Stimulated activated CD8-positive, alpha-beta memory T cell treated with anti-CD3 and anti-CD28 coated beads, Interleukin-7, amount 100 ng/mL, for 24 hours (primary cell): ENCODE measurements at places on chromosomes 1 and 21.

GRCh38 chr1:168179438-168180147, 831 bp downstream of the TIPRL start:
- DNase-seq = no peak

DNA sequence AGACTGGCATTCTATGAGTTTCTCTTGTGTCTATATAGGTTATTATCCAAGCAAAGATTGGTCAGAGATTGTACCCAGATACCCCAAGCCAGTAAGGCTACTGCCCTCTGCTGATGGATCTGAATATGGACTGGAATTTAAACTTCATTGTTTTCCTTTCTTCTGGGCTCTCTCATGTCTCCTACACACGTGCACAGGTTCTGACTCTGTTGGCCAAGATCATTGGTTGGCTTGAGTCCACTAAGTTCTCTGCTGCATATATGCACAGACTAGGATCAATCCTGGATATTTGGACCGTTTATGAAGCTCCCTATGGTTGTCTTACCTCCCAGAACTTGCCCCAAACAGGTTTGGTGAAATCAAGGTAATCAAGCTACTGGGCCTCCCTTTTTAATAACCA, 69.7 kb downstream of the CC2D1B start:
- no peak for DNase-seq

GRCh38 chr1:162987866-162988265, 81.3 kb upstream of the RGS4 start:
- DNase-seq = no peak

- DNase-seq = no peak
Measured at GRCh38 chr1:192903142-192903541, 94.3 kb downstream of the RGS2 start.

GRCh38 chr1:175152006-175152652, 40.4 kb downstream of the KIAA0040 start:
- peak; percentile 55 for DNase-seq

DNA sequence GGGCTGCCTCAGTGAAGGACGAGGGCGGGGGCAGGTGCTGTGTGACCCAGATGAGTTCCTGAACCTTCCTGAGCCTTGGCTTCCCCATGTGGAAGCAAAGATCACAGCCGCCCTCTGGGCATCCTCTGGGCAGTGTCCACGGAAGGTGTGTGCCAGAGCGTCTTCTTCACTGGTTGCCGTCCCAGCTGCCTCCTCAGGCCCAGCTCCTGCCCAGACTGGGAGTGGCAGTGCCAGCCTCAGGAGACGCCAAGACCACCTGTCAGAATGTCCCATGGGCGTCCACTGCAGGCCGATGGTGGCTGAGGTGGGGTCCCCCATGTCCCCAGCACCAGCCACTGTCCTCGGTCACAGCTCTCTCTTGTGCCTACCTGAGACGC, 10.2 kb downstream of the ARHGEF16 start:
- DNase-seq = no peak

- DNase-seq = no peak
Measured at GRCh38 chr1:206646504-206646903, 11.2 kb downstream of the DYRK3 start.

- DNase-seq = no peak
Measured at GRCh38 chr1:8879922-8880676, 1.6 kb upstream of the ENO1 start.

- no peak for DNase-seq
Measured at GRCh38 chr1:198030682-198031081, 113.5 kb downstream of the LHX9 start.

GRCh38 chr1:74508449-74508848, 4.0 kb downstream of the LRRC53 start:
- no peak for DNase-seq

DNA sequence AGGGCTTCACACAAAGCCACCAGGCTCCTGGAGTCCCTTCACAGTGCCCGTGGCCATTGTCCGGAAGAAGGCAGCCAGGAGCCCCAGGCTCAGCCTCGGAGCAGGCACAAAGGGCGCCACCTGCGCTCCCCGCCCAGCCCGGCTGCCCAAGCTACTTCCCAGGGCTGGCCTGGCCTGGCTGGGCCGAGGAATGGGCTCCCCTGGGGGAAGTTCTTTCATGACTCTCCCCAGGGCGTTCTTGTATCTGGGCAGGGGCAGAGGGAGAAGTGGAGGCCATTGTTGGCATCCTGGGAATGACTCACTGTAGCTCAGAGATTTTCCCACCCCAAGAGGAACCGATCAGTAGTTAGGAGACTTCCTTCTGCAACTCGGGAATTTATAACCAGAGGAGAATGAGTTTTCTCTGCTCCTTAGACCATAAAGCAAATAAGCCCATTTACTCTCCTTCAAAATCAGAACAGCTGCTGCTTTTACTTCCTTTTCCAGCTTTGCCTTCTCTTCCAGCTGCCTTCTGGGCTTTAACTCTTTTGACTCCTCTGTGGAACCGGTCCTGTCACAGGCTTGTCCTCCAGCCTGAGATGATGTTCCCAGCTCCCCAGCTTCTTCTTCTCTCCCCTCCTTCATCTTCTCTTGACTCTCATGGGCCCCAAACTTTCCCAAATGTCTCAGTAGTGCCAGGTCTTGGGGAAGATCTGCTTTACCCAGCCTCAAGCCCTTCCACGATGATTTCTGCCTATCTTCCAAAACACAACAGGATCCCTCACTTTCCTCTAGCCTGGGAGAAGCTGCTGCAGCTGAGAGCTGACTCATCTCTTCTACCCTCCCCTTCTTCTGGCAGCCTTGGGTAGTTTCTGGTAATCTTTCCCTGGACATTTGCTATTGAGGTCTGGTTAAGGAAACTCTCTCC, 118.7 kb upstream of the CD34 start:
- DNase-seq = no peak

GRCh38 chr1:226135059-226135651, 51.4 kb downstream of the ACBD3 start:
- DNase-seq = no peak

DNA sequence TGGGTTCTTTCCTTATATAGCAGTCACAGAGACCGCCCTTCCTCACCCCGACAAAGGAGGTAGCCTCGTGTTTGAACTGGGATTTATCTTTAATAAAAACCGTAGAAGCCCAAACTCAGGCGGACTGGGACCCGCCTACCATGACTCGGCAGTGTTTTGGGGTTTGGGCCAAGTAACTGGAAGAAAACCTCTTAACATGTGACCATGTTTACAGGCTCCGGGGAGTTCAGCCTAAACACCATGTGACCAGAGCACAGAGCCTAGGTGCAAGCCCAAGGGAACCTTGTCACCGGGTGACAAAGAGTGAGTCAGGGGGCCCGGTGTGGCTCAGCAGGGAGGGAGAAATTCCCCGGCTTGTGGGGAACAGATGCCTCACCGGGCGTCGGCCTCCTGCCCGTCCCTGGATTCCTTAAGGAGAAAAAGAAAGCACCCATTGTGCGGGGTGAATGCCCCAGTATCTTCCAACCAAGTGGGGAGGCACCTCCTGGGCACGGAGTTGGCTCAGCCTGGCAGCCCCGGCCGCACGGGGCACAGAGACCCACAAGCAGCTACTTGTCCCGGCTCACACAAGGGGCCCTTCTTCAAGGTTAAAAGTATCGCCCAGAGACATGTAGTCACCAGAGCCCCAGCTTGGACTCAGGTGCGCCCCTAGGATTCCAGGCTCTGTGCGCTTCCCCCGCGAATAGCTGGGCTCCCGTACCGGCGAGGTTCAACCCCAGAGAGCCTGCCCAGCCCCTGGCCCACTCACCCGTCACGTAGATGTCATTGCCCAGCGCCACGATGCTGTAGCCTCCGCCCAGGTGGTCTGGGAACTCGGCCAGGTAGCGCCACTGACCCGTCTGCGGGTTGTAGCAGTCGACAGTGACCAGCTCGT, 1.4 kb downstream of the KLHL21 start:
- DNase-seq = peak; percentile 62

GRCh38 chr1:246624091-246624490, 57.8 kb downstream of the CNST start:
- no peak for DNase-seq

- peak; percentile 38 for DNase-seq
Measured at GRCh38 chr1:1629430-1630190, 2.4 kb upstream of the MMP23B start.

DNA sequence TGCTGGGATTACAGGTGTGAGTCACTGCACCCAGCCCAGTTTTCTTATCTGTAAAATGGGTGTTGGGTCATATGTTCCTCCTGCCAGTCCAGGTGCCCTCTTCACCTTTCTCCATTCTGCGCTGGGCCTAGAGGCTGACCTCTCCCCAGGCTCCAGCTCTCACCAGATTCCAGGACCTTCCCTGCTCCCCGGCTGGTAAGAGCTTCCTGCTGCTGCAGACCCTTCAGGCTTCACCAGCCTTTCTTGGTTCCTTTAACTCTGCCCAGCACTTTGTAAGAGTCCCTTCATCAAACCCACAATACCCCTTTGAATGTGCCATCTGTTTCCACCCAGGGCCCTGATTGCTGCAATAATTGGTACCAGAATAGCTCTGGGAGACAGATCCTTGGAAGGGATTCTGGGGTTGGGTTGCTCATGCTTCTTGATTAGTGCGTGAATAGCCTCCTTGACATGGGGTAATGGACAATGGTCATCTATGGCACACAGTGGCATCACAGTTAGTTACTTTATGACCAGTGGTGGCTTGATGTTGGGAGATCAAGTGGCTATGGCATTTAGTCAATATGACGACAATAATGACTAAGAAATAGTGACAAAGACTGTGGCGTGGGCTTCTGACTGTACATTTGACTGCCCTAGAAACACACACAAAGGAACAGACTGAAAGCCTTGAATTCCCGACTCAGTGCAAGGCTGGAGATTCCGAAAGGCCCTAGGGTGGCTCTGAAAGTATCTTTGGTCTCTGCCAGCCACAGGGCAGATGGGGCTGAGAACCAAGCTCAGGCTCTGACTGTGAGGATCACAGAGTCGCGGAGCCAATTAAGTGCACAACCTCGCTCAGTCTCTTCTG, 67.3 kb downstream of the SLC9A1 start:
- DNase-seq = no peak

GRCh38 chr1:26257222-26257621, 22.7 kb upstream of the SH3BGRL3 start:
- DNase-seq = no peak

GRCh38 chr1:59276439-59276851, 20.4 kb upstream of the FGGY start:
- no peak for DNase-seq

DNA sequence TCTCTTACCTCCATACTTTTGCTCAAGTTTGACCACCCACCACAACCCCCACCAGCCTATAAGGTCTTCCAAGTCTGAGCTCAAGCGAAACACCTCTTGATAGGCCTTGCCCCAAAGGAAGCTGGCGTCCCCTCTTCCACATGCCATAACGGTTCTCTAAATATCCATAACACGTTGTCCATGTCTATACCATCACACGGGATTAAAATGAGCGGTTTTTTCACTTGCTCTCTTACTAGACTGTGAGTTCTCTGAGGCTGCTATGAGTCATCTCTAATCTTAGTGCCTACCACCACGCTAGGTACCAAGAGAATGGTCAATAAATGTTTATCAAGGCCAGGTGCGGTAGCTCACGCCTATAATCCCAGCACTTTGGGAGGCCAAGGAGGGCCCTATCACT, 41.0 kb downstream of the WASF2 start:
- no peak for DNase-seq

- no peak for DNase-seq
Measured at GRCh38 chr1:151509350-151510019, 1.7 kb upstream of the CGN start.

- DNase-seq = no peak
Measured at GRCh38 chr21:35641271-35642016, 418.9 kb downstream of the SETD4 start.

DNA sequence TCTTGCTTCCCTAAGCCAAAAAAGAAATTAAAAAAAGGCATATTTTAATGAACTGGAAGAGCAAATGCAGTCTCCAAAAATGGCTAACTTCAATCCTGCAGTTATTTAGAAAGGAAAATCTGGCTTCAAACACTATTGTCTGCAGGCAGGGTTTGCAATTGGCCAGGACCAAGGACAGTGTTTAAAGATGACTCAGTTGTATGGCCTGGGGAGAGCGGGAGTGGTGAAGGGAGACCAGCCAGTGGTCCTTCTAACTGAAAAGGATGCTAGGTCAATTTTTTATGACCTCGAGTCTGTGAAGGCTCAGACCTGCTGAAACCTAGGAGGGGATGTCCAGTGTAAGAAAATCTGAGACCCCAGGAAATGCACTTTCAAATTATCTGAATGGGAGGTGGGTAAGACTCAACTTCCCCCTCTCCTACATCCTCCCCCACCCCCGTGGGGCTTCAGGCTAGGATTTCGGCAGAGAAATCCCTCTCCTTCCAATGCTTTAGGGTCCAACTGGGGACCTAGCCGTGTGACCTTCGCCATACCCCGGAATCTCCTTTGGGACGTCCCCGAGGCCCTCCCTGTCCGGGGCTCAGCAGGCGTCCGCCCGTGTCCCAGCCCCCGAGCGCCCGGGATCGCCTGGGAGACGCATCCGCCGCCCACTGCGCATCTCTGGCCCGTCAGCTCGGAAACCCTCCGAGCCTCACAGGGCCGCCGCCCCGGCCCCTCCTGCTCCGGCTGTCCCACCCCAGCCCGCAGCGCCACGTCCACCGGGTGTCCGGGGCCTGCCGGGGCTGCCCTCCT, 602 bp upstream of the RIMKLA start:
- DNase-seq = no peak

DNA sequence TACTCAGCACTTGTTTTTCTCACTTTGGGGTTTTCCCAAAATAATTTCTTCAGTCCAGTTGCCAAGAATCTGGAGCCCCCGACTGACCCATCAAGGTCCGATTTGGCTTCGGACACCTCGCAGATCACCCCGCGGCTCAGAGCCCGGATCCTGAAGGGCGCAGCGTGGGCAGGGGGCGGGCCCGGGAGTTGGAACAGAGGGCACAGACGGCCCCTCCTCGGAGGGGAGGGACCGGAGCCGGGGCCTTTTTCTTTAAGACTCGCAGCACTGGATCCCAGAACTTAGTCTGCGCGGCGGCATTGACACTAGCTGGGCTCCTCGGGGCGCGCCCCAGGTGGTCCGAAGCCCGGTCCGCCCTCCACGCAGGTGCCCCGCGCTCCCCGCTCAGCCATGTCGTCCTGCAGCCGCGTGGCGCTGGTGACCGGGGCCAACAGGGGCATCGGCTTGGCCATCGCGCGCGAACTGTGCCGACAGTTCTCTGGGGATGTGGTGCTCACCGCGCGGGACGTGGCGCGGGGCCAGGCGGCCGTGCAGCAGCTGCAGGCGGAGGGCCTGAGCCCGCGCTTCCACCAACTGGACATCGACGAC, at the start of gene CBR3:
CBR3 (plus strand) TSS at position 277 of the 588 bp plus-strand sequence; CDS start at position 391, 114 bp downstream.
- no peak for DNase-seq

- DNase-seq = no peak
Measured at GRCh38 chr1:66937529-66938234, 12.9 kb downstream of the MIER1 start.

- DNase-seq = no peak
Measured at GRCh38 chr1:53311702-53312305, 16.1 kb downstream of the LRP8 start.

- DNase-seq = no peak
Measured at GRCh38 chr1:23125489-23125888, 43.2 kb downstream of the LUZP1 start.
